ENCODE measurements at places on chromosomes 16 and 17.

DNA sequence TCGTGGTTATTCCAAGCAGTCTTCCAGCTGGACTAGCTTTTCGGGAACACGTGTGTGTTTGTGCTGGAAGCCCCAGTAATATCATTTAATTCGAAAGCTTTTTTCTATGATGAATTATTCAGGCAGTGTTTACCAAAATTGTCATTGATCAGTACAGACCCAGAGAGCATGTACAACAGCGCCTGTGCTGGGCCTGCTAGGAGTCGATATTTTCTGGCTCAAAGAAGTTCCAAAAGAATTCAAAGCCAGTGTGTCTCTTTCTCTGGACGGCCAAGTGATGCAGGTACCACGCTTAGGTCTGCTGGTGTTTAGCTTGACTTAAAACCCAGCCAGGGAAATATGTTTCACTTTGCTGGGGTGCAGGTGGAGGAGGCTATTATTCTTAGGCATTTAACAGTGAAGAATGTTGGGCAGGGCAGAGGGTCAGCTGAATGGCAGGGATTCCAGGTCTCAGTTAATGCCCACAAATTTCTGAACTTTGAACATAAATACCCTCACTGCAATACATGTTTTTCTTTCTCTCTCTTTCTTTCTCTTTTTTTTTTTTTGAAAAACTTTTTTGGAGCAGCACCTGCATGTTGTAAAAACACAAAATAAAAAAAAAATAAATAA lies 401.3 kb downstream of the WWOX start:
- no peak for DNase-seq

GRCh38 chr17:20935740-20936139 lies 107.1 kb downstream of the USP22 start:
- no peak for DNase-seq

GRCh38 chr17:42166196-42166763 lies 11.5 kb upstream of the RAB5C start:
- DNase-seq = no peak

DNA sequence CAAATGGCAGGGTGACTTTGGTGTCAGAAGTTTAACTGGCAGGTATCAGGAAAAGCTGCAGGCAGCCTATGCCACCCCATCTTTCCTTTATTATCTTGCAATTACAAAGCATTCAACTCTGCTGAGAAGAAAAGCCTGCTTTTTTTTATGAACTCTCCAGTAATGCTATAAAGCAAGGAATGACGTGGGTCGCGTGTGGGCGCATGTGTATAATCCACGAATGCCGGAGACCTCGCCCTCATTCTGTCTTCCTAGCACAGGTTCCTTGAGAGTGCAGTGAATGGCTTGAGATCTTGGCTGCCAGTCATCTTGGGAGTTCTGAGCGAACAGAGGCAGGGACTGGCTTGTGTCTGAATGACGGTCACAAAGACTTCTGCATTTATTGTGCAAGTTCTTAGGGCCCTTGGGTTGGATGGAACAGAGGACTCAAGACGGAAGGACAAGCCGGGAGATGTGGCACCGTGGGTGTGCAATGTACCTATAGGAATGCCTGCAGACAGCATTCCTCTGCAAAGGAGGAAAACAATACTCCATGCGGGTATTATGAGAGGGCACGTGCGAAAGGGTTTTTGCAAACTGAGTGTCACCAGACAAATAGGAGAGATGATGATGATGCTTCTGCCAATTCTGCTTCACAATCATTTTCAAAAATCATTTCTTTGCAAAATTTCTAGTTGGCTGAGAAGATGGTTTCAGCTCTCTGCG lies 96.1 kb upstream of the ELAC2 start:
- no peak for DNase-seq

GRCh38 chr17:68359791-68360535 lies 68.7 kb downstream of the ARSG start:
- no peak for DNase-seq

GRCh38 chr17:1347589-1348323 lies 52.3 kb downstream of the YWHAE start:
- DNase-seq = no peak

- no peak for DNase-seq
These were observed 79.5 kb downstream of the CPPED1 start for GRCh38 chr16:12724226-12724625.

DNA sequence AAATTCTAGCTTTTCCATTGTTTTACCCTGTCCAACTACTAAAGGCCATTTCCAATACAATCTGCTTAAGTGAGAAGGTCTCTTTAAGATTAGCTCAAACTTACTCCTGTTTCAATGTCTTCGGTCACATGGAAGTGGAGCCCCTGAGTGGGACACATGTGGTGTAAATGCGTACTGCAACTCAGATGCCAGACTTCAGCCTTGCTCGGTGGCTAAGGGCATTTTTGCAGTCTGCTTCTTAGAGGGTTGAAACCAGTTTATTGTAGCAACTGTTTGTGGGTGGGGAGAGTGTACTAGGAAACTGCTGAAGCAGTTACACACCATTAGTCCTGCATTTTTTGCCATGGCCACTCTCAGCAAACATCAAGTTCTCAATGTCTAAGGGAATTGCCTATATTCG lies 140.6 kb downstream of the PARN start:
- no peak for DNase-seq

- DNase-seq = no peak
These were observed 1.2 kb downstream of the KRTAP2-3 start for GRCh38 chr17:41058741-41059140.

DNA sequence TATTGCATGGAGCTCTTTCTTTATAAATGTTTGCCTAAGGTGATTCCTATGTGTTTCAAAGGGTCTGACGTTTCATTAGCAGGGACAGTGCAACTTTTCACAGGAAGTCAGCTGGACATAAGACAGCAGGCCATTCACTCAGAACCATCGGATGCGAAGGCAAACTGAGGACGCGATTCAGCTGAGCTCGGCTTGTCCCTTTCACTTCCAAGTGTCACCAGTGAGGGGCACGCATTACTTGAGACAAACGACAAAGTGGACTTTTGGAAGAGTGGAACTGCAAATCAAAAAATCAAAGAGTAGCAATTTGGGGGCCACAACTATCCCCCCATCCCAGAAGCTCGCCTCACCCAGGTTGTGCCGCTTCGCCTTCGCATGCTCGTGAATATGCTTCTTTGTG lies 14.6 kb downstream of the USP22 start:
- no peak for DNase-seq

GRCh38 chr16:9658586-9658985 lies 523.6 kb downstream of the GRIN2A start:
- DNase-seq = no peak

DNA sequence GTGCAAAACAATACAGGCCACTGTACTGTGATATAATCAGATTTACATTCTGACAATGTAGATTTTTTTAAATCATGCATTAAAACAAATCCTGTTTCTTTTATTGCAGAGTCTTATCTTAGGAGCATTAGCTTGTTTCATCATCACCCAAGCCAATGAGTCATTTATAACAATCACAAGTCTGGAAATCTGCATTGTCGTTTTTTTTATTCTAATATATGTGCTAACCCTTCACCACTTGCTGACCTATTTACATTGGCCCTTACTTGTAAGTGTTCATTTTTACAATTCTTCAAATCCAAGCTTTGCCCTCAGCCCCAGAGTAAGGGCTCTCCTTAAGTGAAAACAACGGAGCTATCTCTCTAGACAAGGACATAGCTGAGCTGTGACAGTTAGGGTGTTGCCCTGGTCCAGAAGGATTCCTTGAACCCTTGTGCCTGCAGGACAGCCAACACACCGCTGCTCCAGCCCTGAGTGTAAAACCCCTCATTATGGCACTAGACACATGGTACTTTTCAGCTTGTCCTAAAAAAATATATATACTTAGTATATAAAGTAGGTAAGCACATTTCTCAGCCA lies 3.7 kb downstream of the CMTM1 start:
- no peak for DNase-seq

- DNase-seq = no peak
These were observed 89.0 kb upstream of the TOB1 start for GRCh38 chr17:50955160-50955559.

- no peak for DNase-seq
These were observed 76.9 kb upstream of the ZFHX3 start for GRCh38 chr16:73124665-73125375.

All from right hindlimb (tissue), 1 donor.